ENCODE measurements at places on chromosomes 1 and 21.

- DNase-seq = peak; percentile 78
Observed at GRCh38 chr1:32500387-32501209, 35.7 kb downstream of the ZBTB8B start.

DNA sequence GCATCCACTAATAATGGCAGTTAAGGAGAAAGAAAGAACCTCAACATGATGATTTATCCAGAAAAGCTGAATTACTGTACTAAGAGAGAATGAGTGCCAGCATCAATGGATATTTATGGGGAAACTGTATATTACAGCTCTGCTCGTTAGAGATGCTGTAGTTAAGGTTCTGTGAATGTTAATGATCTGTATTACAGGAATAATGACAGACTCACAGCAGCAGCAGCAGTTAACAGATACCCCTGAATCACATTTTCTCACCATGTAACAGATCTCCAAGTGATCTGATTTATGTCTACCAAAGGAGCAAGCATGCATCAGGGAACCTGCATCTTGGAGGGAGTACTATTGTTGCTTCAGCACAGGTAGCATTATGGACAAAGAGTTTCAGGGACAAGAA, 80.6 kb upstream of the C8B start:
- no peak for DNase-seq

DNA sequence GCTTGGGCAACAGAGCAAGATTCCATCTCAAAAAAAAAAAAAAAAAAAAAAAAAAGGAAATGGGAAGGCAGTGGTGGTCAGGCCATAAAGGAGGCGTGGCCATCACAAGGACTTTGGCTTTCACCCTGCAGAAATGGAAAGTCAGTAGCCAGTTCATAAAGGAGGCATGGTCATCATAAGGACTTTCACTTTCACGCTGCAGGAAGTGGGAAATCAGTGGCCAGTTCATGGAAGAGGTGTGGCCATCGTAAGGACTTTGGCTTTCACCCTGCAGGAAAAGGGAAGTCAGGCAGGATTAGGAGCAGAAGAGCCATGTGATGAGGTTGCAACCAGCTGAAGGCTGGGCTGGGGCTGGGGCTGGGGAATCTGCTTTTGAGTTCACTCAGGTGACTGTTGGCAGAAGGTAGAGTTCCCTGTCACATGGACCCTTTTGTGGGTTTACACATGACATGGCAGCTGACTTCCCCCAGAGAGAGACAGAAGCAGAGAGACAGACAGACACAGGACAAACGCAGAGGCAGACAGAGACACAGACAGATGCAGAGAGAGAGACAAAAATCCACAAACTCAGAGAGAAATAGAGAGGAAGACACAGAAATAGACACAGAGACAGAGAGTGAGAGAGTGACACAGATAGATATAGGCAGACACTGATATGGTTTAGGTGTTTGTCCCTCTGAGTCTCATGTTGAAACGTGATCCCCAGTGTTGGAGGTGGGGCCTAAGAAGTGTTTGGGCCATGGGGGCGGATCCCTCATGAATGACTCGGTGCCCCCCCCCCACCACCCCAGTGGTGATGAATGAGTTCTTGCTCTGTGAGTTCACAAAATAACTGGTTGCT, 263.9 kb upstream of the KAZN start:
- DNase-seq = no peak

GRCh38 chr1:8398677-8399076, 80.8 kb downstream of the SLC45A1 start:
- no peak for DNase-seq

DNA sequence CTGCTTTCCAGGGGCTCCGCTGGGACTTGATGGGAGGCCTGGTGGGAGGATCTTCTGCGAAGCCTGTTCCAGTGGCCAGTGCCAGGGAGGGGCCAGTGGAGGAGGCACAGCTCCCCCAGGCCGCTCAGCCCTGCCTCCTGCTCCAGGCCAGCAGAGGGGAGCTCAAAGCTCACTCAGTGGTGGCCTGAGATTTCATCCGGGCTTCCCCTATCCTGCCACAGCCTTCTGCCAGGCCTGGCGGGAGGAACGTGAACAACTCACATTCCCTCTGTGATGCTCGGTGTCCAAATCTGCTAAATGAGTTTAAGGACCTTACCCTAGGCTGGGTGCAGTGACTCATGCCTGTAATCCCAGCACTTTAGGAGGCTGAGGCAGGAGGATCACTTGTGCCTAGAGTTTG, 3.3 kb downstream of the CLCNKB start:
- DNase-seq = no peak

GRCh38 chr1:160346463-160346862, 3.3 kb downstream of the NCSTN start:
- no peak for DNase-seq

DNA sequence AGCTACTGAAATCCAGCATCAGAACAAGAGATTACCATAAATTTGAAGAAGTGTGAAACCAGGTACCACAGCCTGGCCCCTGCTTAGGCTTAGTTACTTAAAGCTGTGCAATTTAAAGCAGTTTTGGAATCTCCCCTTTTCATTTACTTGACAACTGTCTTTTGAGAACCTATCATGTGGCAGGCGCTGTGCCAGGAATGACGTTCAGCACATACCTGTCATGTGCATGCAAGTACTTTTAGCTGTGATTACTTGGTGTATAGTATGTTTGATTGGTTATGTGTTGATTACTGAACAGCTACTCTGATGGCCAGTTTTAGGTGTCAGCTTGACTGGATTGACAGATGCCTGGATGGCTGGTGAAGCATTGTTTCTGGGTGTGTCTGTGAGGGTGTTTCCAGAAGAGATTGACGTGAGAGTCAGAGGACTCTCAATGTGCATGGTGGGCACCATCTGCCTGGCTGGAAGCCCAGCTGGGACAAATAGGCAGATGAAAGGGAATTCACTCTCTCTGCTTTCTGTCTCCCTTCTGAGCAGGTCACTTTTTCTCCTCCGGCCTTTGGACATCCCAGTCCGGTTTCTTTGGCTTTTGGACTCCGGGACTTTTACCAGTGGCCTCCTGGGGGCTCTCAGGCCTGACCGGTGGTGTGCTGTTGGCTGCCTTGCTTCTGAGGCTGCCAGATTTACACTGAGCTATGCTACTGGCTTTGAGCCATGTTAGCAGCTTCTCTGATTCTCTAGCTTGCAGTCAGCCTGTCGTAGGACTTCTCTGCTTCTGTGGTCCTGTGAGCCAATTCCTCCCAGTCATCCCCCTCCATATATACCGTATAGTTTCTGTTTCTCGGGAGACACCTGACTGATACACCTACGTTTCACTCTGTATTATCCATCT, 178.0 kb downstream of the RYR2 start:
- peak; percentile 55 for DNase-seq

DNA sequence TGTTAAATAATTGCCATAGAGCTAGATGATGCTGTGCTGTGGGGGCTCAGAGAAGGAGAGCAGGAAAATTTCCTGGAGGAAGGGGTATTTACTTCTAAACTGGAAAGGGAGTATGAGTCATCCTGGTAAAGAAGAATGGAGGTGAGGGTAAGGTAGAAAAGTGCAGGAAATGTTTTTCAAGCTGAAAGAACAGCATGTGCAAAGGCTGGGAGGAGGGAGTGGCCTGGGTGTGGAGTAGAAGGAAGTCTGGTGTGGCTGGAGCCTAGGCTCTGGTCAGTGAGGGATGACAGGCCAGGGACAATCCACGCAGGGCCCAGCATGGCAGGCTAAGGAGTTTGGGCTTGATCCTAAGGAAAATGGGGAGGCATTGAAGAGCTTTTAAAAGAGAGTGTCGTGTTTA, 45.9 kb downstream of the MATN1 start:
- DNase-seq = no peak

- DNase-seq = no peak
Observed at GRCh38 chr1:199780948-199781670, 246.4 kb upstream of the NR5A2 start.

DNA sequence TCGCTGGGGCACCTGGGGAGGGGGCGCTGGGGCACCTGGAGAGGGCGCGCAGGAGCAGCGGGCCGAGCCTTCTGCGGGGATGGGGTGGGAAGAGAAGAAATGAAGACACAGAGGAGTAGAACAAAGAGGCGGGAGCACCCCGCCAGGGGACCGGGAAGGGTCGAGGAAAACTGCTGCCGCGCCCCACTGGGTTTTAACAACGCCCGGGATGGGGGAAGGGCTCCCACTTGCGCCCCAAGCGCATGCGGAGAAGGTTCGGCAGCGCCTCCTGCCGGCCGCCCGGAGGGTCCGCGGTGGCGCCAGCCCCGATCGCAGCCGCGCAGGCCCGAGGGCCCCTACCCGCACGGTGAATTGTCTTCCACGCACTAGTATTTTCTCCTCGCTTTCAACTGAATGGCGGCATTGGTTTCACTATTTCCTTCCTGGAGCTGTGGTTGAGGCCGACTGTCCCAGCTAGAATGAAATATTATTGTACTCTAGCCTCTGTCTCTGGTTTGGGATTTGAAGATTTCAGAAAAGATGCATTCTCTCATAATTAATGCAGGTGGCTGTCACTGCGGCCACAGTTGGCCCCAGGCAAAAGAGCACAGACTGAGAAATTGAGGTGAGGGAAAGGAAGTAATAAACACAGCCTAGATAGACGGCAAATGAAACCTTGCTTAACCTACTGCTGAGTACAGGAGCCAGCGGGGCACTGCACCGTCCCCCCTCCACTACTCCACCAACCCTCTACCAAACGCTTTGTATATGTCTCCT, 57.3 kb downstream of the MAB21L3 start:
- DNase-seq = peak; percentile 83

GRCh38 chr1:198848206-198848605, 209.4 kb downstream of the PTPRC start:
- DNase-seq = no peak

DNA sequence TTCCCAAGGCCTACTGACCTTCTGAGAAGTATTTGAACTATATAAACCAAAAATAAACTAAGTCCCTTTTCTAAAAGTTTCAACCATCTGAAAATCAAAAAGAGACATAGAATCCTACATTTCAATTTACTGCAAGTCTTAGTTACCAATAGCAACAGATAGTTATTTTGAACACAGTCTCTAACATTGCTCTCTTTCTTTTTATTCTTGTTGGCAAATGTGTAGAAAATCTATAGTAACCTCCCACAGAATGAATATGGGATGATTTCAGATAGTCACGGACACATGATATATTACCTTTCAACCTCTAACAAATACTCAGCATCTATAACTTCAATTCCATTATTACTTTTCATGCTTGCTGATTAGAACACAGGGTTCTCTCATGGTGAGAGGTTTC, 68.9 kb upstream of the RAB3GAP2 start:
- no peak for DNase-seq

GRCh38 chr1:45999507-45999906, 132.9 kb downstream of the PIK3R3 start:
- DNase-seq = no peak

DNA sequence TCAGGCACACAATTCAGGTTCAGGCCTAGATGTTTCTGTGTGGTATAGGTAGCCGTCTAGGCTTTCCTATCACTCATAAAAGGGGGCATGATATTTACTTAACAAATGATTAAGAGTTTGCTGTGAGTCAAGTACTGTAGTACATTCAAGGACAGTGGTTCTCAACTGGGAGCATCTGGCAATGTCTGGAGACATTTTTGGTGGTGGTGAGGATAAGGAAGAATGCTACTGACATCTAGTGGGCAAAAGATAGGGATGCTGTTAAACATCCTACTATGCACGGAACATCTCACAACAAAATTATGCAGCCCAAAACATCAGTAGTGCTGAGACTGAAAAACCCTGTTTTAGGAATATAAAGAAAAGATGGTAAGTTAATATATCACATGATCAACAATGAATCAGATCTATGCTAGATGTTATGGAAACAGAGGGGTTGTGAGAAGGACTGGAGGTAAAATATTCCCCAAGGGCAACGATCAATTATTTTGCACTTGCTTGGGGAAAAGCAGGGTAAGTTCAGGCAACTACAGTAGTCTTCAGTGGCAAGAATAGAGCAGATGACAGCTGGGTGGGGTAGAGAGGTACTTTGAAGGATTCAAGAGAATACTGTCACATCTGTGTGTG, 4.9 kb downstream of the DNTTIP2 start:
- DNase-seq = no peak

Measured in femur (tissue), 1 donor.